Stimulated activated CD8-positive, alpha-beta memory T cell treated with anti-CD3 and anti-CD28 coated beads, Interleukin-7, amount 100 ng/mL, for 24 hours (primary cell): ENCODE measurements at places on chromosomes 1 and 21.

- no peak for DNase-seq
These were observed 291.5 kb downstream of the AKT3 start for GRCh38 chr1:243558576-243558975.

DNA sequence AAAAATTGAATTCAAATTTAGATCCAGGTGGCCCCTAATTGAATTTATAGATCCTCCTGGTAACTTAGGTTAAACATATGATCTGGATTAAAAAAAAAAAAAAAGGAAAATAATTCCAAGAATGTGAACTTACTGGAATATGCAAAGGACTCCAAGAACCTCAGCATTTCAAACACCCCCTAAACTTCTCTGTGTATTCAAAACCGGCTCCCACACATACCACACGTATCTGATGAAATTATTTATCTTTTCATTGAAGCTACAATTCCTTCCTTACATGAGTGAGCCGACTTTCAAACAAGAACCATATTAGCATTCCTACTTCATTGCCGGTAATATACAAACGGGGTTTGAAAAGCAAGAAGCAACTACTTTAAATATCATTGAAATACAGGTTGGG lies 61.4 kb upstream of the FMN2 start:
- no peak for DNase-seq

DNA sequence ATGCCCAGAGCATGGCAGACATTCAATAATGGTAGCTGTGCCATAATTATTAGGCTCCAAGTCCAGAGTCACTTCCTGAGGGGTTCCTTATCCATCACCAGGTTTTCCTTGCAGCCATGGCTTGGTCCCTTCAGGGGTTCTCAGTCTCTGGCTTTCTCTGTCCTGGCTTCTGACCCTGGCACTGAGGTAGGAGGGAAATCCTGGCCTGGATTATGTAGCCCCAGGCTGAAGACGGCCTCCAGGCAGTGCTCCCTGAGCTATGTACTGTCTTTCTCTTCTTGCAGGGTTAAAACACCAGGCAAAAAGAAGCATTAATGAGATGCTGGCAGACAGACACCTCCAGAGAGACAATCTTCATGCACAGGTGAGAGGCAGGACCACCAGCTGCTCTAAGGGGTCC lies 9.5 kb upstream of the PADI3 start:
- DNase-seq = no peak

- DNase-seq = no peak
These were observed 134.9 kb upstream of the B3GALT2 start for GRCh38 chr1:193321242-193321840.

DNA sequence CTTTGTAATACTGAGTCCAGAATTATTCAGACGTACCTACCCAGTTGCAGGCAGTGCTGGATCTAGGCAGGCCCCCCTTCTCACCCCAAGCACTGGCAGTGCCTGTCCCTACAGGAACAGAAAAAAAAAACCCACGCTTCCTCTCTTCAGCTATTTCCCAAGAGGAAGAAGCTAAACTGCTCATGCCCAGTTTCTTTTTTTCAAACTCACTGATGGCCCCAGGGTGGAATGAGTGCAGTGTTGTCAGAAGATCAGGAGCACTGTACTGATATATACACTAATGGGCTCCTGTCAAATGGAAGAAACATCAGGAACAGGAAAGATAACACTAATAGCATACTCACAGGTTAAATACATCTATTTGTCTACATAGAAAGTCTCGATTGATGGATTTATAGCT lies 28.2 kb upstream of the DOCK7 start:
- DNase-seq = no peak

GRCh38 chr1:70288166-70288565 lies 66.4 kb downstream of the ANKRD13C start:
- no peak for DNase-seq

DNA sequence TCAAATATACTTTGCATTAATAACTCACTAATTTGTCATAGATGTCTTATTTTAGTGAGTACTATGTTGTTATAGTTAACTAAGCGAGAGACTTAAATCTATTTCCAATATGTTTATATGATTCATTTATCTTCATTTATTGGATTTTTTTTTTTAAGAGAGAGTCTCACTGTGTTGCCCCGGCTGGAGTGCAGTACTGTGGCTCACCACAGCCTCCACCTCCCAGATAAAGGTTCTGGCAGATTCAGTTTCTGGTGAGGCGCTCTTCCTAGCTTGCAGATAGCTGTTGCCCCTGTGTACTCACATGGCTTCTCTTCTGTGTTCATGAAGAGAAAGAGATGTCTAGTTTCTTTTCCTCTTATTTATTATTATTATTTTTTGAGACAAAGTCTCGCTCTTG lies 43.9 kb downstream of the SNRPE start:
- DNase-seq = no peak

DNA sequence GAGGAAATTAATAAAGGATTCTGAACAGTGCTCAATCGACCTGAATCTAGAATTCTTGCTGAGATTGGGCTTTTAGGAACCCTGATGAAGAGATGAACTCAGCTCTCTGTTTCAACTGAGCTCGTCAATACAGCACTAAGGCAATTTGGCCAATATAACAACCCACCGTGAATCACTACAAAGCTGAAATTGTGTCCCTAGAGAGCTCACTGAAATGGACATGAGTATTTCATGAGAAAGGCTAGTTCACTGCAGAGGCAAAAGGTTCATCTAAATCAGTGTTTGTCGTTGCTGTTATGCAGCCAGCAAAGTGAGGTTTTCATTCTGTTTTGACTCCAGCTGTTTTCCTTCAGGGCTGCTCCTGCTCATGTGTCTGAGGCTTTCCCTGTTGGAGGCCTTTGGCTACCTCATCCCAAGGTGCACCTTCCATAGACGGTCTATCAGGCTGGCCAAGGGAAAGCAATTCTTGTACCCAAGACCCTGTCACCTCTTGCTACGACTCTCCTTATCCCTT lies 83.5 kb downstream of the URB2 start:
- DNase-seq = no peak

- no peak for DNase-seq
These were observed 28.4 kb downstream of the PPP2R5A start for GRCh38 chr1:212313616-212314015.

DNA sequence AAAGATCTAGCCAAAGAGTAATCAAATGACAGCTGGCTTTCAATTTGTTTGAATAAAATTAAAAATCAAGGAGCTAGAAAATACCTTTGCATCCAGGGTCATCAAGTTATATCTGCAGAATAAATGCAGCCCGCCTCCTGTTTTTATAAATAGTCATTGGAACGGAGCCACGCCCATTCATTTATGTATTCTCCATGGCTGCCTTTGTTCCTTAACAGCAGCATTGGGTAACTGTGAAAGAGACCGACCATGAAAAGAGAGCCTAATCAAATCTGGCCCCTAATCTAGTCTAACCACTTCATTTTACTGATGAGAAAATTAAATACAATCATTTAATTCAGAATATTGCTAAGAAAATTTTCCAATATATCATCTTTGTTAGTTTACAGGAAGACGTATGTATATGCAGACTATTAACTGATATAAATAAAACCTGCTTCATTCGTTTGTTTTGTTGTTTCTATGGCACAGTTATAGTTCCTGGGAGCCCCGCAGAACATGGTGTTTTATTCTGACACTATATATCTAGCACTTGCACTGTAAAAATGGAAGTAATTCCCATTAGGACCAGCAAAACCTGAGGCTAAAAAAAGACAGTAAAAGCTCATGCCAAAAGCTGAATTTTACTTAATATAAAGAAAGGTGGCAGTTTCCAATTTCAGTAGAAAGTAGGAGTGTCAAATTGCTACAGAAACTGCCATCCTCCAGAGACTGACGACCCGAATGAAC lies 111.8 kb upstream of the PALMD start:
- DNase-seq = no peak

DNA sequence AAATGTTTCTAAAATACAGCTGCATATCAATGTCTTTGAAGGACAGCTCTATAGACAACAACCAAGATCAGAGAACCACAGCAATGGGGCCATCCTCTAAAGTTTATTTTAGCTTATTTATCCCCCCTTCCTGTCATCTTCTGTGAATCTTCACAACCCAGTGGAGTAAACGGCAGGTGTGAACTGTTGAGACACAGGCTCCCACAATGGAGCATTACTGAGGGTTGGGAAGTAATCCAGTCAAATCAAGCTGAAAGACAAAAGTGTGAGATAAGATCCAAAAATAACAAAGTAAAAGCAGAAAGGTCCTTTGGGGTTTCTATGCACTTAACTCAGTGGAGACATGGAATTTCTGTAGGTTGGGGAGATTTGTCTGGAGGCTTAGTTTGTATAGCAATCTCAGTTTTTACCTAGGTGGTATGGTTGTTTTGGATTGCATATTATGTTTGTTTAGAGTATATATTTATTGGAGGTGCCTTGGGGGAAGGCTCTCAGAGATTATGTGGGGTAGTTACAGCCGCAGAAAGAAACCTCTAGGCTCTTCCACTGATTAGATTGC lies 286.9 kb upstream of the ADGRL2 start:
- DNase-seq = no peak

DNA sequence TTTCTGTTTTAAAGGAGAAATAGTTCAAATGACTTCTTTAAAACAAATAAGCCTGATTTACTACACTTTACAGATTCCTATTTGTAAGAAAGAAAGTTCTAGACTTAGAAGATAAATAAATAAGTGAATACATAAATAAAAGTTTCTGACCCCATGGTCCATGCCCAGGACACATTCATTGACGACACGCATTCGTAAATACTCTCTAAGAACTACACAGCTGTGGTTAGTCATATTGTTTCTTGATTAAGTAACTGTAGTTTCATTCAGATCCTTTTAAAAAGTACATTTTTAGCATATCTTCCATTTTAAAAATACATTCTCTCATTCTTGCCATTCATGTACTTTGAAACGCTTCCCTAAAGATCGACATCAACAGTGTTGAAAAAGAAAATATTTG lies 497.4 kb downstream of the SETD4 start:
- DNase-seq = no peak

- DNase-seq = no peak
These were observed 76.7 kb upstream of the ZNF326 start for GRCh38 chr1:89918127-89918793.

GRCh38 chr1:110875216-110875731 lies 2.3 kb downstream of the CD53 start:
- DNase-seq = no peak

GRCh38 chr1:21622466-21623315 lies 46.5 kb downstream of the RAP1GAP start:
- peak; percentile 9 for DNase-seq

DNA sequence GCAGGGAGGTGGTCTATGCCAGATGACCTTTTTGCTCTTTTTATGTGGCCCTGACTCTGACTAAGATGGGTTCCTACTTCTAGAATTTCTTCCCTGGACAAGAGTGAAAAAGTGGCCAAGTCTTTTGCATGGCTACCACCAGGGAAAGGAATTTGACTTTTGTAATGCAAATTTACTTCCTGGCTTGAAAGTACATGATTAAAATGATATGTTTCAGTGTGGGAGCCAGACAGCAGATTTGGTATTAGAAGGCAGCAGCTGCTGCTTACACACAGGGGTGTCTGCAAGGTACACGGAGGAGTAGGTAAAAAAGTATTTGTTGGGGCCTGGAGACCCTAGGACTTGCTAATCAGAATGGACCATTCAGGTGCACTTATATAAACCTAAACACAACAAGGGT lies 78.4 kb downstream of the KCND3 start:
- DNase-seq = no peak

- no peak for DNase-seq
These were observed 15.9 kb downstream of the SLC27A3 start for GRCh38 chr1:153790966-153791647.

DNA sequence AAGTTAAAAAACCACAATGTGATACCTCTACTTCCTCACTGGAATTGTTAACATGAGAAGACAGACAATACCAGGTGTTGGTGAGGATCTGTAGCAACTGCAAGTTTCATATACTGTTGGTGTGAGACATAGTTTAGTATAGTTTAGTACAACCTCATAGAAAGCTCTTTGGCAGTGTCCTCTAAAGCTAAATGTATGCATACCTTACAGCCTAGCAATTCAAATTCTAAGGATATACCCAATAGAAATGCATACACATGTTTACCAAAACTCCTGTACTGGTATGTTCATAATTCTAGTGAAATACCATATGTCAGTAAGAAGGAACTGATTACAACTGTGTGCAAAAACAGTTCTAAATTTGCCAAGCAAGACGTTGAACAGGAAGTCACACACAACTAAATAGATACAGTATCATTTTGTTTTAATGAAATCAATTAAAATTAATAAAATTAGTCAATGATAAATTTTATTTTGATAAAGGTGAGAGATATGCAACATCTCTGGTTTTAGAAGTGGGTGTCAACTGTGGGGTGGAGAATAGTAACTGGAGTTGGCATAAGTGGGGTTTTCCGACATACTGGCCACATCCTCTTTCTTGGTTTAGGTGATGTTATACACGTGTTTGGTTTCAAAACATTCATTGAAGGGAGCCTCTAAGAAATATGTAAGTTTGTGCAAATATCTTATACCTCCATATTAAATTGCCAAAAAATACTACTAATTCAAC lies 450.7 kb downstream of the PTPRC start:
- no peak for DNase-seq

DNA sequence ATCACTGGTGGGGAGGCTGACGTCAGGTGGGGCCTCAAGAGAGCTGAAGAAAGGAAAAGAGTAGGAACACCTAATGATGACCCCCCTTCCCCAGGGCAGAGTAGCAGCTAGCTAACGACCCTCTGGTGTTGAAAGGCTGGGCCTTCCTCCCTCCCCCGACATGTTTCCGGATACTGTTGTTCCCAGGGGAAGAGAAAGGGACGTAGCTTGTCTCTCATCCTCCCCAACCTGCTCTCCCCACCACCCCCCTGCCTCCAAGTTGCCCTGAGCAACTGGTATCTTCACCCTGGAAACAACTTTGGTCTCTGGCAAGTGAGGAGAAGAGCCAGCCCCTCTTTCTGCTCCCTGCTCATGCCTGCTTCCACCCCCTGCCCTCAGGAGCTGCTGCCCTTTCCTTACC lies 2.4 kb downstream of the SEMA6C start:
- no peak for DNase-seq

DNA sequence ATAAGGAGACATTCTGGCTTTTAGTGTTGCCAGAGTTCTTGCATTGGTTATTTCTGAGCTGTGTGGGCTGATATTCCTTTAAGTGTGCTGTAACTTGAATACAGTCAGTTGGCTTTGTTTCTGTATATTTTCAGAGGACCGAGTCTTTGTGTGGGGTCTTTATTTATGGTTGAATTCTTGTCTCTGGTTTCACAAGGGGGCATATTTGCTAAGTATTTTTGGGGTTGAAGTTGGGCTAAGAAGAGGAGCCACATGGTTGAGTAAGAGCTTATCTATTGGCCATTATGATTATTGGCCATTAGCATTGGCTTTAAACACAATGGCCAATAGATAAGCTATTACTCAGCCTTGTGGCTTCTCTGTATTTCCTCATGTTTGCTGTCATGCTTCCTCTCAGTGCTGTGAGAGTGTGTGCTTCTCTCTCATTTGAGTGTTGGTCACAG lies 26.3 kb upstream of the PTGFR start:
- DNase-seq = no peak
